ENCODE measurements at places on chromosomes 3 and 15.

- DNase-seq: peak; percentile 48
Measured at GRCh38 chr3:149085828-149086231, 503 bp downstream of the HLTF start.

DNA sequence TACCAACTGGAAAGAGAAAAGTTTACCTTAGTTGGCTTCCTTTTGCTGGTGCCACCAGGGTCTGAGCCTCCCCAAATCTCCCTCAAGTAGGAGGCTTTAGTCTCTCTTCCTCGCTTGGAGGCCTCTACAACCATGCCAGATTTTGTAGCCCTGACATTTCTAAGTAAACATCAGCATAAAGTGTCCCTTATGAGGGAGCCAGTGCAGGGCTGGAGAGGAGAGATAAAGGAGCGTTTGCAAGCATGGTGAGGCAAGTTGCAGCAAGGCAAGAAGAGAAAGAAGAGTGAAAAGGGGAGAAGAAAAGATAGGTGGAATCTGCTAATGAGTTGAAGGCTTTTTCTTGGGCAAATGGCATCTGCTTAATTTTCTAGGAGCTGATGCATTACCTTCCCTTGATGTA, 82.7 kb upstream of the FNDC3B start:
- no peak for DNase-seq

DNA sequence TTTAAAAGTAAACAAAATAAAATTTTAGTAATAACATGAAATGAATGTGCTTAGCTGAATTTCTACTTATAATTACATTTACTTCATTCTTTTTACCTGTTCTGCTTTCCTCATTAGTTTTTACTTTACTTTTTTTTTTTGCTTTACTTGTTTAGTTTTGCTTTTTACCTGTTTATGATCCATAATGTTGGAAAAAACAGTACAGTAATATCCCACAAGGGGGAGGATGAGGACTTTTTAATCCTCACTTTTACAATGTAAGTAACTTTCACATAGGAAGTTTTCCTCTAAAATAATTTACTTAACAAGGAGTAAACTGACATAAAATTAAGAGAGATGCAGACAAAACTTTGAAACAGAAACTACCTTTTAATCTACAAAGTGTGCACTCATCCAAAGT, 268.7 kb downstream of the TBC1D5 start:
- no peak for DNase-seq

DNA sequence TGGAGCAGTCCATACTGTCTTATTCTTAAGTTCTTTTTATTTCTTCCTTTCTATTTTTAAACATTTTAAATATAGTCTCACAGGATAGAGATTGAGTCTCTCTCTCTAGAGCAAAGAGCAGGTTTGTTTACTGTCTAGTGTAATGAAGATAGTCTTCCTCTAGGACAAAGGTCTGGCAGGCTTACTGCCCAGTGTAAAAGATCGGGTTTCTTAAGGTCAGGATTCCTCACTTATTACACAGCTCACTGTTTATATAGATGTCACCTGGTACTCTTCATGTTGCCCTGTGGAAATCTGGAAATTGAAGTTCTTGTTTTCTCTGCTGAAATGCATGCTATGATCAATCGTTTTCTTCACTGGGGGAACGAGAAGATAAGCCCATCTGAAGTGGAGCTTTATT, 76.0 kb downstream of the ZBBX start:
- no peak for DNase-seq

DNA sequence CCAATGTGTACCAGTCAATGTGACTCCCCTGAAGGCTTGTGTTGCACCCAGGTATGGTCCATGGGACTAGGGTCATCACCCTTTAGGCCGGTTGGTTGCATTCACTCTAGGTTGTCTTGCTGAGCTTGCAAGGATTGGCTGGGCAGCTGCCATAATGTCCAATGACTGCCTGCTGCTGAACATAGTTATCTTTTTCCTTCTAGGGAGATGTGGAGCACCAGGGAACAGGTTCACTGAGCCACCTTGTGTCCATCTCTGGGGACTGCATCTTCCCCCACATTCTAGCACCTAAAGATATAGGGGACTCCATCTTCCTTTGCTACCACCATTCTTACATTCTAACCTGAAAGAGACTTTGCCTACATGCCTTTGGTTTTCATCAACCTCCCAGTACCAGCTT, 580.4 kb upstream of the TBL1XR1 start:
- peak; percentile 81 for DNase-seq

All from AML-193 (cell line).